Globus pallidus (tissue), 1 donor: ENCODE measurements at places on chromosomes 7 and 10.

- DNase-seq = no peak
These were observed 177.9 kb upstream of the BET1 start for GRCh38 chr7:94182066-94182465.

DNA sequence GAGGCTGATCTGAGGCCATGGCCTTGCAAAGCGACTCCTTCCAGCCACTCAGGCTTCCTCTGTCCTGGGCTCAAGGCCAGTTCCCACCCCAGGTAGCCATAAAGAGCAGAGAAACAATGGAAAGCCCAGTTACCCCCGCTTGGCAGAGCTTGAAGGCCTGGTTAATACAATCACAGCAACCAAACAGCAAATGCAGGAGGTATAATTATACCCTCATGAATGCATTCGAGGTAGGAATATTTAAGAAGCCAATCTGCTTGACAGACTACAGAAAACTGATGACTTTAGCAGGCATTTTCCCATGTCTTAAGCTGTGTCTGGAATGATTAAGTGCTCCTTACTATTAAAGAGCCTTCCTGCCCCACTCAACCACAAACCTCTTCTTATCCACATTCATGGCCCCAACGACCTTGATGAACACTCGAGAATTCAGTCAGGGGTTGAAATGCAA lies 114.1 kb upstream of the MACROH2A2 start:
- no peak for DNase-seq

- no peak for DNase-seq
These were observed 77.1 kb upstream of the NFE2L3 start for GRCh38 chr7:26074919-26075318.

DNA sequence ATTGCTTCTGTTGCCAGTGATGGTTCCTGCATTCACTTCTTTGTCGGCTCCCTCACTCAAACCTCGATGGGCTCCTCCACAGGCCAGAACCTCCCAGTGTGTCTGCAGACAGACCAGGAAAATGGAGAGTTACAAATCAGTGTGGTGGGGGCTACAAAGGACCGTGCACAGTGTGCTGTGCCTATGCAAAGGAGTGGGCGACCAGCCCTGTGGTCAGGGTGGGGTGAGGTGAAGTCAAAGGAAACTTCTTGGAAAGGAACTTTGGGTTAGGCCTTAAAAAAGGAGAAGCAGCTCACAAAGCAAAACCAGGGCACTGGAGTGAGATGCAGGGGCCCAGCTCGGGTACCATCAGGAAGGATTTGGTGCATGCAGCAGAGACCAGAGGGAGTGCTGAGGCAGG lies 304.3 kb upstream of the ZMIZ1 start:
- no peak for DNase-seq

DNA sequence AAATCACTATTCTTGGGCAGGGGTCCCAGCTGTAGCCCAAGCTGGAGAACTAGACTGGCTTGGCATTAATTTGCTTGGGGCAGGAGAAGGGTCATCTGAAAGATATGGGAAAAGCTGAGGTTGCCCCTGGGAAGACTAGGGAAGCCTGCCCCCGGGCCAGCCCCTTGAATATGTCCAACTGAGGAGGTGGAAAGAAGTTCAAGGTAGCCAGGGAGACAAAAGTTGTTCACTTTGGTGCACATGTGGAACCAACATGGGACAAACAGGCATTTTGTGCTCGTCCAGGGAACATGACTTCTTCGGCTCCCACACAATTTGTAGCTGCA lies 1.4 kb upstream of the LRRC61 start:
- no peak for DNase-seq

- DNase-seq = no peak
These were observed 81.3 kb upstream of the CXCL12 start for GRCh38 chr10:44466236-44466635.

GRCh38 chr10:75836064-75836463 lies 404.6 kb downstream of the LRMDA start:
- no peak for DNase-seq

DNA sequence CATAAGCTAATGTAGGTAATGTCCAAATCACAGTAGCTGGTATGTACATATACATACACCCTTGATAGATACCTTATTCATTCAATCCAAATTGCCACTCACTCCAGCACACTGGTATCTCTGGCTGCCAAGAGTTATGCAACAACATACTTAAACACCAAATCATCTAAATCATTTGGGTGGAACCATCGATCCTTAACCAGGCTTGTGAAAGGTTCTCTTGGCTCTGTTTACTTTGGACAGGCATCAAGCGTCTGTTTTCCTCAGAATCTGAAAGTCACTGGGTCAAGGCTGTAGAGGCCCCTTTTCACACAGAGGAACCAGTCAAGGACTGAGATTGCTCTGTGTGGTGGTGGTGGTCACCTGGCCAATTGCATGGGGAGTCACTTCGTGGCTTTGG lies 24.6 kb downstream of the JAZF1 start:
- DNase-seq = no peak

DNA sequence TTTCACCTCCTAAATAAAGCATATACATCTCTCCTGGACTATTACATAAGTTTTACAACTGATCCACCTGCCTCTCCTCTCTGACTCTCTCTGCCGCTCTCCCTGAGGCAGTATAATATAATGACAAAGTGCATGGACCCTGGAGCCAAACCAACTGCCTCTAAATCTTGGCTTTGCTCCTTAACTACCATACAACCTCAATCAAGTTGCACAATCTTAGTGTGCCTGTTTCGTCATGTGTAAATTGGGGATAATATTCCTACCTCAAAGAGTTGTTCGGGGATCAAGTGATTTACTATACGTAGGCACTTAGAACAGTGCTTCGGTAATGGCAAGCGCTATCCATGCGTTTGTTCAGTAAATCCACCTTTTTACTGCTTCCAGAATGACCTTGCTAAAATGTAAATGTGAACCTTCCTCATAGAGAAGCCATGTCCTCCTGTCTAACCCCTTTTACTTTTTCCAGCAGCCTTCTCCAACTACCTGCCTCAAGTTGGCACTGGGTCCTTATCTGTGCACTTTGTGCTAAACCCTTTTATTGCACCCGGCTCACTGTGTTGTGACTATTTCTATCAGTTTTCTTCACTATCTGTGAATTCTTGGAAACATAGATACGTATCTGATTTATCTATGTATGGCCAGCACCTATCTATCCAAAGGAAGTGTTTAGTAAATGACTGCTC lies 30.6 kb upstream of the DLD start:
- no peak for DNase-seq

- DNase-seq = no peak
These were observed 2.0 kb downstream of the JCAD start for GRCh38 chr10:30057421-30057841.

GRCh38 chr7:2259480-2259879 lies 17.5 kb downstream of the NUDT1 start:
- no peak for DNase-seq

DNA sequence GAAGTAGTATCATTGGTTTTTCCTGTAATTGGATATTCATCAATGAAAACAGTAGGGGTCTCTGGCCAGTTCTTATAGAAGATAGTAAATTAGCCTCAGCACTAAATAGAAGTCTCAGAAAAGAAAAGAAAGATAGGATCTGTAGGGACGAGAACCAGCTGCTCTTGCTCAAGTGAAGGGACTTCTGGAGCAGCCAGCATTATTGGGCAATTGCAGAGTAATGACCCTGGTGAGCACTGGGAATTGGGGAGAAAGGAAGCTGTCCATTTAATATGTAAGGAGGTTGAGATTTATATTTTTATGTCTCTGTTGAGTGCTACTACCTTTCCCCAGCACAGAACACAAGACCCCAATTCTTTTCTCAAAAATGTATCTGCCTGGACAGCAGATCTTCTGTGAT lies 61.2 kb upstream of the WNT16 start:
- no peak for DNase-seq

DNA sequence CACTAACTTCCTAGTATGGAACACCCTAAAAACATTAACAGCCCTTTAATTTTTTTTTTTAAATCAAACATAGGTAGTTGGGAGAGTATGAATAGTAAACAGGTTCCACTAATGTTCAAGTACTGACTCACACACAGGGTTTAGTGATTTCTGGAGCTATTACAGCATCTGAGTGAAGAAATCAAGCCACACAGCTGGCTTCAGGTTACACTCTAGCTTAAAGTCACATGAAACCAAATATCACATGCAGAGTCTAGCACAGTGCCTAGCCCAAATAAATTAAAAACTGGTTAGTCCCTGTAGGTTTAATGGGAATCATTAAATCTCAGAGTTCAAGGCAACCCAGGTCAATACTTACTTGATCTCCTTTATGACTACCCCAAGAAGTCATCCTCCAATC lies 11.6 kb downstream of the PANK1 start:
- DNase-seq = no peak

DNA sequence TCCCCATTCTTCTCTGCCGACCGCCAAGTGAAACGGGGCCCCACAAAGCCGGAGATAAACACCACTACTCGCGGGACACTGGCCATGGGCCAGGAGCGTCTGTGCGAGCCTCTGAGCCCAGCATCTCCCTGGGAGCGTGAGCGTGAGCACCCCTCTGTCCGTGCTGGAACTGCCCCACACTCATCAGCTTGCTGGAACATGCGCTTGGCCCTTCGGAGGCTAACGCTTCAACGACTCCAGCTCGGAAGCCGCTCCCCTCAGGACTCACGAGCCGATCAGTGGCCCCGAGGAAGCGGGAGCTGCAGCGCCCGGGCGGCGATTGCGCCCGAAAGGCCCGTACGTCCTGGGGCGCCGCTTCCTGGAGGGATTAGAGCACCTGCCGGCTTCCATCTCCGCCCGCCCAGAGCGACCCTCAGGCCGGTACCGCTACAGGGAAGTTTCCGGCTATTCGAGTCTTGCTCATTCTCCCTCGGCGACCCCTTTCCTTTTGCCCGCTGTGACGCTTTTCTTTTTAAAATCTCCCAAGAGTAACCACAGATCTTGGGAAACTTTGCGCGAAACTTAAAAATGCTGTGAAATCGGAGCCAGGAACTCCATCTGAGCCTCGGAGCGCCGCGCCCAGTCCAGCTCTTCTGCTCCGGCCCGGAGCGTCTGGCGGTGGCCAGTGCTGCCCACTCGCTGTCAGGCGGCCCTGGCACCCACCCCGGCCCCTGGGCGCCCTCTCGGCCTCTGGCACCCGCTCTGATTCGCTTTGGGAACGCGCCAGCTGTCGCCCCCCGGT lies 1.0 kb downstream of the TLL2 start:
- peak; percentile 26 for DNase-seq

DNA sequence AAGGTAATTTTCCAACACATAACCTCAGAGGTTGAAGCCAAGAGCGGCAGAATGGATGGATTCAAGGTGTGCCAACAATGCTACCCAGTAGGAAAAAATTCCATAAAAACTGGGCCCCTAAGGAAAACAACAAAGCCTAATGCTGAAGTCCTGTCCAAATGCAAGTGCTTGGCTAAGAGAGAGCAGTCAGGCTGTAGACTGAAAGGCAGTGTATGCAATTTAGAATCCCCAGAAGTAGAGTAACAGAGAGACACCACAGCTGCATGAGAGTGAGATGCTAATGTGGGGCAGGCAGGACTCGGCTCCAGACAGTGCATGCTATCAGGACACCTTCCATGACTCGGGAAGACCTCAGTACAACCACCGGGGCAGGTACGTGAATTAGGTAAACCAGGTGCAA lies 124.5 kb downstream of the ZFAND4 start:
- DNase-seq = no peak

DNA sequence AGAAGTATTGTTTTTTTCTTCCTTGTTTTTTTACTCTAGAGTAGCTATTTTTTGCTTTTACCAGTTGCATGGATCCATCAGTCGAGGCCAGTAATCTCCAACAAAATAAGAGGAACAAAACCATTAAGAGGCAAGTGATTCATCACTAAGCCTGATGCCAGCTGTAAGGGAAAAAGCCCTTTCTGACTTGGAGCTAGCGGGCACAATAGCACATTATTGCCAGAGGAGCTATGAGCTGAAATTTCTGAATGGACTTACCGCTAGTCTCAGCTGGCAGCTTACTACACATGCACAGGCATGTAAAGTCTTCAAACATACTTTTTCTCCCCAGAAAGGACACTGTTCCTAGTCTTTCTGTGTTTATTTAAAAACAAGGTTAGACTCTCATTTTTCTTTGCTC lies 41.6 kb upstream of the PTPRZ1 start:
- peak; percentile 67 for DNase-seq

DNA sequence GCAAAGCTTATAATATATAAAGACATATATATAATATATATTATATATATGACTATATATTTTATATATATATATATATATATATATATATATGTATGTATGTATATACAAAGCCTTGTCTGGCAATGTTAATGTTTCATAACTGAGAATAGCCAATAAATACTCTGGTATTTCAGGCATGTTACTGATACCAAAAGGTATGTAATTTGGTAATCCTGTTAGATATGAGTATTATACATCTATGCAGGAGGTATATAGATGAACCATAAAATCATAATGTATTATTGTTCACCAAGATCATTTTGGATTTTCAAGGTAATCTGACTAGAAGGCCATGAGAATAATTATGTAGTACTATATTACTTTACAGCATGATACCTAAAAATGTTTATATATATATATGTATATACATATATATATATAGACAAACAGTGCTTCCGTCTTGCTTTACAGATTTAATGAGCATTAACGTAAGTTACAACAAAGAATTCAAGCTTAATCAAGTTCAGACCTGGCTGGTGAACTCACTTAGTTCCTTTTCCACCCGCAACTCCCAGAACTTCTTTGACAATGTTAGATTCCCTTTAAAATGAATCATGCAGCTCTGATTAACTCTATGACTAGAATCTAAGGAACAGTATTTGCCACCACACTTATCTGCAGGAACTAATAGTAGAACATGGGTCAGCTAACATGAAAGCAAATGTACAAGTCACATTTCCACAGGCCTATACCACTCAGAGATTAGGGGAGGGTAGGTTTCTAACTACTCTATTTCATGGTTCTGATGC lies 82.7 kb downstream of the SLC25A13 start:
- DNase-seq = no peak

GRCh38 chr7:29564496-29565223 lies 1.0 kb downstream of the PRR15 start:
- DNase-seq = no peak

GRCh38 chr7:44962483-44963251 lies 16.1 kb downstream of the MYO1G start:
- DNase-seq = no peak

- DNase-seq = no peak
These were observed 118.9 kb downstream of the PLXDC2 start for GRCh38 chr10:19935176-19935575.

GRCh38 chr7:30726296-30727006 lies 25.5 kb upstream of the INMT start:
- DNase-seq = no peak

- no peak for DNase-seq
These were observed 36.4 kb downstream of the CDH23 start for GRCh38 chr10:71432956-71433767.

DNA sequence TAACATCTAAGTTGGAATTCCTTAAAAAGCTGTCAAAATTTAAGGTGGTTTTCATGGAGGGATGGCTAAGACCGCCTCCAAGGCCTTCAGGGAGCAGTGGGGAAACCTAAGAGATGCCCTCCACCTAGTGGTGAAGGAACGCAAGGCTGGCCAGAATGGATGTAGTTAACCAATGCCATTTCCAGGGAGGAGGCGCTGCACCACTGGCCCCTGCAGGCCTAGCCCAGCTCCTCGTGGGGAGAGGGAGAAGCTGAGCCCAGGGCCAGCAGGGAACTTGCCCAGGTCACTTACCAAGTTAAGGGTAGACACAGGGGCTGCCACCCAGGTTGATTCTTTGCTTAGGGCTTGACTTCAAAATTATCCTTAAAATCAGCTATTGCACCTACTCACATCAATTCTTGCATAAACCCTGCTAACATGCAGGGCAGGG lies 32.0 kb downstream of the FIGNL1 start:
- DNase-seq = peak; percentile 58

- DNase-seq = no peak
These were observed 291.8 kb downstream of the PRKG1 start for GRCh38 chr10:51366044-51366443.

- DNase-seq = peak; percentile 83
These were observed 35.4 kb downstream of the TRIL start for GRCh38 chr7:28922624-28923331.
